ENCODE measurements at places on chromosomes 11 and 22.

DNA sequence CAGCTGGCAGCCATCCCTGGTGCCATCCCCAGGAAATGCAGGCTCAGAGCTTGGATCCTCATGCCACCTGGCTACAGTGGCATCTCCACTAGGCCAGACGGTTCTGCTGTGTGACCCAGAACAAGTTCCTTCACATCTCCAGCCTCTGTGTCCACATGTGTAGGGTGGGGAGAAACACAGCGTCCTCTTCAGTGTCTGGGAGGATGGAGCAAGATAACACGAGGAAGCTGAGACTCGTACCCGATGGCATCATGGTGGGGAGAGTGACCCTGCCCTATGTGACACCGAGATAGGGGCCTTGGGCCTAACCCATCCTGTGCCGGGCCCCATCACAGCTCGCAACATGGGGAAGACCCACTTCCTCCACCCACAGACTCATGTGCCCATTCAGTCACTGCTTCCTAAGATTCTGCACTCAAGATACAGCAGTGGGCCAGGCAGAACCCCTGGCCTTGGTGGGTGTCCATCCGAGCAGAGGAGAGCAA, 78.5 kb downstream of the MORC2 start:
- DNase-seq = no peak

DNA sequence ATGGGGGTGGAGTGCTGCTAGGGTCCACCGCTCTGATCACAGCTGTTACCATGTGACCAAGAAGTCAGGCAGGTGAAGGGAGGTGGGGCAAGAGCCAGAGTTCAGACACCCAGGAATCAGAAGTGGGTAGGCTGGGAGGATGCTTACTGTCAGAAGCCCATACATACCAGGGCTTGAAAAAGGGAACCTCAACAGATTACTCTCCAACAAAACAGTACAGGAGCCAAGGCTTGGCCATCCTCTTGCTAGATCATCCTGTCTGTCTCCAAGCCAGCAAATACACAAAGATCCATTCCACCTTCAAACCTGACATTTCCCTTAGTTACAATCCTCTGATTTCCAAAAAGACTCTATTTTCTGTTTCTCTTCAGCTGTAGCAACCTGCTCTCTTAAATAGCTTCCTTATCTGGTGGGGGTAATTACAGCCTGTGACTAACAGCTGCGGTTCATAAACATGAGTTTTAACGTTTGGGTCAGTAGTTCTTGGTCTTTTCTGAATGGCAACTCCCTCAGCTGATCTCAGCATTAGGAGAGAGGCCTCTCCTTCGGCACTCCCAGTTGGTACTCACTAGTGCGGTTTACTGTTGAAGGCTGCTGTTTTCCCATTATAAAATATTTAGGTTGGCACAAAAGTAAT, 31.1 kb upstream of the WT1 start:
- peak; percentile 1 for DNase-seq

DNA sequence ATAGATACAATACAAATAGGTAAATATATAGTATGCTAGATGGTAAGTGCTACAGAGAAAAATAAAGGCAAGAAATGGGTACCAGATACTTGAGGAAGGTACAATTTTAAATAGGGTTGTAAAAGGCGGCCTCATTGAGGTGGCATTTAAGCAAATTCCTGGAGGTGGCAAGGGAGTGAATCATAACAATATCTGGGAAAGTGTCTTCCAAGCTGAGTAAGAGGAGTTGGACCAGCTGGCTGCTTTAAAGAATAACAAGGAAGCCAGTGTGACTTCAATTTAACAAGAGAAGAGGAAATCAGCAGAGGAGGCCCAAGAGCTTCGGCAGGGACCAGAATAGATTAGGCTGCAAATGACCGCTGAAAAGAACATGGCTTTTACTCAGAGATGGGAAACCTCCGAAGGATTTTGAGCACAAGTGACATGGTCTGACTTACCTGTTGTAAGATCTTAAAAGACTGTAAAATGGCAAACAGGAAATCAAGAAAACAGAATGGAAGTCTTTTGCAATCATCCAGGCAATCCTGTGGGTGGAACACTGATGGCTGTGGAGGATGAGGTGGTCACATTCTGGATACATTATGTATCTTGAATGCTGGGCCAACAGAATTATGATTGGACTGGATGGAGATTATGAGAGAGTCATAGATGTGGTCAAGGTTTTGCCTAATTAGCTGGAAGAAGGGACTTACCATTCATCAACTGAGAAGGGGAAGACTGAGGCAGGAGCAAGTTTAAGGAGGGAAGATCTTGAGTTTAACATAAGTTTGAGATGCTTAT, 77.2 kb downstream of the RDX start:
- DNase-seq = no peak

GRCh38 chr11:69479591-69480271, 1.7 kb upstream of the LINC01488 start:
- peak; percentile 71 for DNase-seq

DNA sequence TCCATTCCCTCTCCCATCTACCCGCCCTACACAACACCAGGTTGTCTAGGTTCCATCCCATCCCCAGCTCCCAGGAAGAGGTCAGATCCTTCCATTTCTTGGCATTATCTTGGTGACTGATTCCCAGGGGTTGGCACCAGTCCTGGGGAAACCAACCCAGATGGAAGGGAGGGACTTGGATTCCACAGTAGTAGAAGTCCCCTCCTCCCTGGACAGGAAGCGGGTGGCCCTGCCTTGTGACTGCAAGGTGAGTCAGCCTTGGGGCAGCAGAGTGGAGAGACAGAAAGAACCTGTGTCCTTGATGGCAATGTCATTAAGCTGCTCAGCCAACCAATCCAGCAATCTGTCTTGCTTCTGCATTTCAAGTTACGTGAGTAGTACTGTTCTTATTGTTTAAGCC, 26.5 kb downstream of the SYT13 start:
- DNase-seq = peak; percentile 80

DNA sequence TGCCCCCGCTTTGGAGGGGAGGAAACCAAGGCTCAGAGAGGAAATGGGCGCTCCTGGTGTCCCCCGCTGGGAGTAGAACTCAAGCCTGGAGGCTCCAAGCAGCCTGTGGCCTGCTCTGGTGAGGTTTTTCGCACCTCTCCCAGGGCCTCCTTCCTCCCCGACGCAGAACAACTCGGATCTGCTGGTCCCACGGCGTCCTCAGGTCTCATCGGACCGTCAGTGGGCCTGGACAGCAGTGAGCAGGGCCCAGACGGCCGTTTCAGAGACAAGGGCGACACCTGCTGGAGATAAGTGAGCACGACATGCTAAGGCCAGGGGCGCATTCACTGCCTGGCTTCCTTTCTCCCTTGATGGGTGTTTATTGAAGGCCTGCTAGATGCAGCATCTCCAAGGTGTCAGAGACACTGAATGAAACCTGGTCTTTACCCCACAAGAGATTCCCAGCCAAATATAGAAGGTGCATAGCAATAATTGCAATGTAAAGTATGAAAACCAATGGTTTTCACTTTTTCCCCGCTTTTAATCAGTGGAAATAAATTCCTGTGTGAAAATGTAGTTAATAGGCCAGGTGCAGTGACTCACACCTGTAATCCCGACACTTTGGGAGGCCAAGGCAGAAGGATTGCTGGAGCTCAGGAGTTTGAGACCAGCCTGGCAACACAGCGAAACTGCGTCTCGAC, 26.9 kb upstream of the CD82 start:
- peak; percentile 78 for DNase-seq

GRCh38 chr11:87456499-87456898, 418.8 kb downstream of the TMEM135 start:
- no peak for DNase-seq

All from stomach (tissue), 19 donors.